ENCODE measurements at places on chromosomes 12 and 14.

- no peak for DNase-seq
Observed at GRCh38 chr12:32921397-32921796, 24.8 kb upstream of the PKP2 start.

DNA sequence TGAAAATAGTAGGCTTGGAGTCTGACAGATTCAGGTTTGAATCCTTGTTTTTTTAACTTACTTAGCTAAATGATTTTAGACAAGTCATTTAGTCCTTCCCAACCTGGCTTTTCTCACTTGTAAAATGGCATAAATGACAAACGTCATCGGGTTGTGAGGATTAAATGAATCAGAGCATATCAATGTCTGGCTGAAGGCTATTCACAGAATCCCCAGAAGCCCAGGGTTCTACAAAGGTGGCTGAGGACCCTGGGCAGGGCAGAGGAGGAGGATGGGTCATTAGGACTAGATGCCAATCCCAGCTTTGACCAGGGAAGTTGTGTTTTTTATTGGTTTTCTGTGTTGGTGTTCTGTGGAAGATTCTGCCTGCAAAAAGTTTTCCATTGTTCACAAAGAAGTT lies 7.6 kb upstream of the PTPRB start:
- no peak for DNase-seq

GRCh38 chr12:32863128-32863527 lies 33.4 kb downstream of the PKP2 start:
- no peak for DNase-seq

DNA sequence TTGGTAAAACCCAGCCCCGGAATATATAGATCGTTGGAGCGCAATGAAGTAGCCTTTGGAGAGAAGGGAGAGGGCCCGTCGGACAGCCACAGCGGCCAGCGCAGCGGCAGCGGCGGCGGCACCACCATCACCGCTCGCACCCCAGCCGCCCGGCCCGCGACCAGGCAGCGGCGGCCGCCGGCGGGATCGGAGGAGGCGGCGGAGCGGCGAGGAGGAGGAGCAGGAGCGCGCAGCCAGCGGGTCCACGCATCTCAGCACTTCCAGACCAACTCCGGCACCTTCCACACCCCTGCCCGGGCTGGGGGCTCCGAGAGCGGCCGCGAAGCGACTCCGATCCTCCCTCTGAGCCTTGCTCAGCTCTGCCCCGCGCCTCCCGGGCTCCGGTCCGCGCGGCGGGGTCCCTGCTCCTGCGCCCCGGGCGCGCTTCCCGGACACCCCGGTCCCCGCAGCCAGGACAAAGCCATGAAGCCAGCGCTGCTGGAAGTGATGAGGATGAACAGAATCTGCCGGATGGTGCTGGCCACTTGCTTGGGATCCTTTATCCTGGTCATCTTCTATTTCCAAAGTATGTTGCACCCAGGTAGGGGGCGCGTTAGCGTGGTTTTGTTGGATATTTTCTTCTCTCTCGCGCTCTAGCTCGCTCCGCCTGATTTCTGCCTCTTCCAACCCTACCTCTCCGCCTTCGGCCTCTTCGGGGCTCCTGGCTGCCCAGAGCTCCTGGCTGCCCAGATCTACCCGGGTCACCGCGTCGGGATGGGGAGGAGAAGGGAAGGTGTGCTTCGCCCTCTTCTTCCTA lies 400 bp downstream of the CHST11 start:
- DNase-seq = peak; percentile 45

DNA sequence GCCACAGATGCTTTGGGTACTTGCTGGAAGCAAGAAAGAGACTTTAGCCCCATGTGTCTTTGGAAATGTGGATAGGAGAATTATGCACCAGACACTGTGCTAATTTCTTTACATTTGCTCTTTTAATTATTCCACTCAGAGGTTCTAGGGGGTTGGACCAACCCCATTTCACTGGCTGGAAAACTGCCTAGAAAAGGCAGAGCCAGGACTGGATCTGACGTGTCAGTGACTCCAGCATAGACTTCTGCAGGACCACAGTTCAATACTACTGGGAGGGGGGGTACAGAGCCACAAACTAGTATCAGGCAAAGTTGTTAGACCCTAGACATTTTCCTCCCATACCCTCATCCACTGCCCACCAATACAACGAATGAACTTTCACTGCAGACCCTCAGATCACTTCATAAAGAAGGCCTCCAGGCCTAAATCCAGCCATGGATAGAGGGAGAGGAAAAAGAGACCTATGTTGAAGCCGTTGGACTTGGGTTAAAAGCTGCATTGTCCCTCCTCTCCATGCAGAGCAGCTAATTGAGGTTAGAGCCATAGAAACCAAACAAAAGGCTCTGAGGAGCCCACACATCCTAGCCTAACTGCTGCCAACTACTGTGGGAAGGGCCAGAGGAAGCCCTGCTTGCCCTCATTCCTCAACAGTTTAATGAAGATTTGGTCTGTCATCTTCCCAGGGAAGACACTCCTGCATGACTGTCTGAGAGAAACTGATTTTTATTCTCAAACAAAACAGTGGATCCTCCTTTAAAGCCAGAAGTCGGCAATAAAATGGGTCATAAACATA lies 68.7 kb downstream of the STON2 start:
- no peak for DNase-seq

DNA sequence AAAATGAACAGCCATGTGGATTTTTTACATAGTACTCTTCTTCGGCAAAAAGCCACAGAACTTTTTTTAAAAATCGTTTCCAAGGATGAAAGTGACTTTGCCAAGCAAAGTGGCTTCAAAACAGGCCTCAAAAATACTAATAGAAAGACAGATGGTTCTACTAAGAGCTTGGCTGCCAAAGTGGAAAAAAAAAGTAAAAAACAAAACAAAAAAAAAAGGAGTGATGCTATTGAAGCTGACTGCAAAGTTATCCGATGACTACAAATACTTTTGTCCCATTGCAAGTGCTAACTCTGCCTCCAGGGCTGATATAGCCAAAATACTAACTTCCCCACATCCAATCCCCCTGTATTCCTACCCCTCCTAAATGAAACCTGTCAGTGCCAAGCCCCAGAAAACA lies 277.6 kb downstream of the SOX5 start:
- no peak for DNase-seq

- DNase-seq = no peak
Observed at GRCh38 chr12:1915082-1915968, 3.1 kb downstream of the CACNA2D4 start.

- peak; percentile 17 for DNase-seq
Observed at GRCh38 chr12:84077679-84078078, 834.9 kb downstream of the SLC6A15 start.

GRCh38 chr12:48142818-48143674 lies 14.3 kb downstream of the ASB8 start:
- DNase-seq = no peak

DNA sequence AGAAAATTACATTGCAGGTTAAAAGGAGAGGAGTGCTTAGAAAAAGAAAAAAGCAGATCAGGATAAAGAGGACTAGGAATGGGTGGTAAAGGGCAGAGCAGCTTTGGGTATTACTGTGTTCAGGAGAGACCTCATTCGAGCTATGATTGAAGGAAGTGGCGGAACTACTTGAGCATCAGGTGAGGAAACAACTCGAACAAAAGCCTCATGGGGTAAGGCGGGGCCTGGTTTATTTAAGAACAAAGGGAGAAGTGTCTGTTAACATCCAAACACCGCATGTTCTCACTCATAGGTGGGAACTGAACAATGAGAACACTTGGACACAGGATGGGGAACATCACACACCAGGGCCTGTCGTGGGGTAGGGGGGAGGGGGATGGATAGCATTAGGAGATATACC lies 444.6 kb upstream of the CCDC196 start:
- no peak for DNase-seq

All from fibroblast of skin of left quadriceps (primary cell).